Articular chondrocyte of knee joint (primary cell): ENCODE measurements at places on chromosomes 1 and 21. TPM values are rescaled to one million over a fixed set of nuclear protein-coding genes. Genes with fewer than 3 reads are reported as not detected.

The CRYBG2 gene
- total RNA-seq = not detected in 2 replicates

The FAM3B gene
- total RNA-seq = not detected in 2 replicates

The FCRL3 gene
- total RNA-seq = not detected in 2 replicates

The HES3 gene
- total RNA-seq = not detected in 2 replicates

The CCDC27 gene
- not detected in 2 replicates for total RNA-seq

The SPRR2A gene
- total RNA-seq = not detected in 2 replicates
